AG04450 (cell line): ENCODE measurements at places on chromosomes 3 and 15.

DNA sequence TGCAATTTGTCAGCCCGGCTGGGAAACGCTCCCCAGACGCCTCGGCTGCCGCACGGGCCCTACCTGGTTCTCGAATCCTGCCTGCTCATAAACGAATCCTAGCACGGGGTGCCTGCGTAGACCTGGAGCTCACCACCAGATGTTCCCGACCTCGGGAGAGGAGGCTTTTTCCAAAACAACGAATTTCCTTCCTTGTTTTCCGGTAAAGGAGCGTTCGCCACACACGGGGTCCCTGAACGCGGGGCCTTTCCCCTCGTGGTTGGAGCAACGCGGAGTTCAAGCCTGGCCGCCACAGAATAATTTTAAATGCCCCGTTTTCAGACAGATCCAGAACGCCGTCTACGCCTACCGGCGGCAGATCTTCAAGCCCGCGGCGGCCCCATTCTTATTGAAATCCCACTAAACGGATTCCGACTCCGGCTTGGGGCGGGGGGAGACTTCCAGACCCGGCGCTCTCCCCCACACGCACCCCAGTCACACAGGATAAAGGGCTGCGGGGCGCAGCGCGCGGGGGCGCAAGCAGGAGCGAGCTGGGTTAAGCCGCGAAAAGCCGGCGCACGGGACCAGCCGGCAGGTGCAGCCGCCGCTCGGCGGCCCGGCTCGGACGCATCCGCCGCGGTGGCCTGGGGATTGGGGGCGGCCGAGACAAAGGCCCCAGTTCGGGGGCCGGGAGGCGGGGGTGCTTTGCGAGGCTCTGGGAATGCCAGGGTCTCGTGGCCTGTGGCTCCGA, 895 bp downstream of the GATA2 start:
- no peak for DNase-seq

DNA sequence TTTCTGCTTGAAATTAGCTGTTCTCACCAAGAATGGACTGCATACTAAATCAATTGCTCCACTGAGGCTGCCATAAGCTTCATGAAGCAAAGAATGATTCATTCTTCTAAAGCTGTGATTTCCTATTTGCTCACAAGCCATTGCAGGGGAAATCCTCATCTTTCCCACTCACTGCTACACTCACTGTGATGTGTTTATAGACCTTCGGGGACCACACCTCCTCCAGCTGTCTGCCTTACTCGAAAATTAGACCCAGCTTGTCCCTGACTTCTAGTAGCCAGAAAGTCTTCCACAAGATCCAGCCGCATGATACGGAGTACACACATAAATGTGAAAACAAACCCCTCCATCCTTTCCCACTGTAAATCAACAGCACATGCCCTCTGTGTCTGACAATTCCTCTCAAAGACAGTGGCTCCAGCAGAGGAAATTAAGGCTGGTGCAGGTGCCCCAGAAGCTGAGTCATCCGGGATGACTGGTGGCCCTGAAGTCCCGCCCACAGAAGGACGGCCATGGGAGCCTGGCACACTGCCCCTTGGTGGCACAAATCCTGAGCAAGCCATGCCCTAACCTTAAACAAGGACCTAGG, 172.0 kb downstream of the STT3B start:
- peak; percentile 65 for DNase-seq

DNA sequence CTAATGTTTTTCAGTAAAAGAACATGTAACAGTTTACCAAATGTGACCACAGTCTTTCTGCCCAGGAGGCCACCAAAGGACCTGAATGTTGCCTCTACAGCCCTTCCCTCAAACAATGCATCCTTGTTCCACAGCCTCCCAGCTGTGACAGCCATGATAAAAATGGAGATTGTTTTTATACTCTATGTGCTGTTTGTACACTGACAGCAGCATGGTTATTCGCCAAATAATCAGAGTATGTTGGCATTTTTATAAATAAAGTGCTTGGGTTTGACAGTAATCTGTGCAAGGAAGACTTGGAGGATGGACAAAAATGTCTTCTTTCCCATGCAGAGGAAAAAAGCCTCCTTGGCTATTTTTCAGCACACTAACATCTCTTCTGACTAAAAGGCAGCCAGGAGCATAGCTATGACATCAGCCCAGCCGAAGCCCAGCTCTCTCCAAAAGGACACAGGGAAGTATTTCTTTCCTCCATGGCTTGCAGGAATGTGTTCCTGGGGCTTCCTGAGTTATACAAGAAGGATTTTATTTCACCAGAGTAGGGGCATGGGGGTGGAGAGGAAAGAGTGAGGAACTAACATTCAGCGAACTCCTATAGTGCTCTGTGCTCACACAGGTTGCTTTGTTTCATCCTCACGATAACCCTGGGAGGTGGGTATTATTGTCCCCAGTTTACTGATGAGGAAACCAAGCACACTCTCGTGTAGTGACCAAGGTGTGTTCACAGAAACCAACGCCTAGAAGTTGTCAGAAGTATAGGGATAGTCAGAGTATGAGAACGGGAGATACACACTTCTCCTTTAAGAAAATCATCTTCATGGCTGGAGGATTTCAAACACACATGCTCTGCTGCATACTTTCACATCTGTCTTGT, 339.7 kb downstream of the MECOM start:
- DNase-seq: peak; percentile 44

DNA sequence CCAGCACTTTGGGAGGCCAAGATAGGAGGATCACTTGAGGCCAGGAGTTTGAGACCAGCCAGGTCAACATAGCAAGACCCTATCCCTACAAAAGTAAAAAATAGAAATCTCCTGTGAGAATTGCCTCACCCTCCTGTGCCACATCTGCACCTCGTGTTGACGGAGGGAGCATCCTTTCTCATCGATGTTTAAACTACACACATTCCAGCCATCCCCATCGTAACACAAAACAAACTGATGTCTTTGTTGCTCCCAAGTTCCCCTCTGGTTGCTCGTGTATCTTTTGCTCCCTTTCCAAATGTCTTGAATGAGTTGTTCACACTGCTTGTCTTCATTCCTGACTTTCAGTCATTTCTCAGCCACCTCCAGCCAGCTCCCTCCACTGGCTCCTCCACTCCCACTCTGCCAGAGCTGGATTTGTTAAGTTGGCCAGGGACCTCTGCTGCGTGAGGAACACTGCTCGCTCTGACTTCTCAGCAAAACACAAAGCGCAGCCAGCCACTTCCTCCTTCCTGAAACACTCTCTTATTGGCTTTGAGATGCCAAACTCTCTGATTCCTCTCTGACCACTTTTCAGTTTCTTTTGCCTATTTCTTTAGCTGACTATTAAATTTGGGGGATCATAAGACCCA, 53.6 kb upstream of the ATP13A3 start:
- DNase-seq: no peak
